ENCODE measurements at places on chromosomes 7 and 10. TPM values are rescaled to one million over a fixed set of nuclear protein-coding genes. Genes with fewer than 3 reads are reported as not detected.
A peak's percentile ranks its signal among the peaks of the same experiment; 100 is the strongest.

GRCh38 chr10:98472196-98472595 lies 25.5 kb upstream of the HPS1 start:
- no peak for DNase-seq

GRCh38 chr7:95716357-95717122 lies 55.8 kb upstream of the DYNC1I1 start:
- no peak for DNase-seq

DNA sequence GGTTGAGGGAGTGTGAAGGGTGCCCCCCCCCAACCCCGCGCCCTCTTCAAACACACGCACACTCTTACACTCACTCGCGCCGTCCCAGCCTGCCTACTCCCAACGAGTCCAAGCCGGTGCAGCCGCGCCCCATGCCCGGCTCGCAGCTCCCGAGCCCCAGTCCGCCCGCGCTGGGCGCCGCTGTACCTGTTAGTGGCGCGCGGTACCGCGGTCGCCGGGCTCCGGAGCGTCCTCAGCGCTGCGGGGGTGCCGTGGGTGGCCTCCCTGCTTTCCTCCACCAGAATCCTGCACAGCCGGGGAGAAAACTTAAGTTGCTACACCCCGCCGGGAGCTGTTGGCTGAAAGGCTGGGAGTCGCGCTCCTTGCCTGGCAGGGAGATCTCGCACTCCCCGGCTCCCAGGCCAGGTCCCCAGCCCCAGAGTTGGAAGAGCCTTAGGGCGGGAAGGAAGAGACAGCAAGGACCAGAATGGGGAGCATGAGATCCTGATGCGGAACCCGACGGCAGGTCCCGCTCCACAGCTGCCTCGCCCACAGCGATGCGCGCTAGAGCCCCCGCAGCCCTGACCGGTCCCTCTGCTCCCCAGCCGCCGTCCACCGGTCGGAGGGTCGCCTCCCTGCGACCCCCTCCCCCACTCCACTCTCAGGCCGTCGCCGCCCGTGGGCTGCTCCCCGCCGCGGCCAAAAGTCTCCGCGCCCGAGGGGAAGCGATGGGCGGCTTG lies 863 bp downstream of the ST8SIA6 start:
- DNase-seq = peak; percentile 67

- DNase-seq = no peak
Observed at GRCh38 chr7:46129831-46130230, 208.8 kb upstream of the IGFBP3 start.

Gene FAM180A
- 3.6 TPM for total RNA-seq

DNA sequence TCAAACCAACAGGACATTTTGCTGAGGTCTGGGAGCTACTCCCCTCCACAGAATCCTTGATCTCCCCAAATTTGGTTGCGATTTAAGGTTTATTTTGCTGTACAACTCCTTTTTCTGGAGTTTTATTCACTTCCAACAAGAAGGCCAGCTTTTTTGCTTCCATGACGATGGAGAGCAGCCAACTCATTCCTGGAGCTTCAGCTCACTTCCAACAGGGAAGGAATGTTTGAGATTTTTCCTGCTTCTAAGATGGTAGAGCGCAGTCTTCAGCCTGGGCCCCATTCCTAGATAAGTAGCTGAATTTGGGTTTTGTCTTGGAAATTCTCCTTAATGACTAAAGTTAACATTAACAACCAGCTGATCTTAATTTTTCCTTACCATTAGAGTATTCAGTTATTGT lies 30.9 kb upstream of the CREB3L2 start:
- DNase-seq = no peak

- DNase-seq = peak; percentile 78
Observed at GRCh38 chr7:75054744-75055143, 18.9 kb downstream of the RCC1L start.

DNA sequence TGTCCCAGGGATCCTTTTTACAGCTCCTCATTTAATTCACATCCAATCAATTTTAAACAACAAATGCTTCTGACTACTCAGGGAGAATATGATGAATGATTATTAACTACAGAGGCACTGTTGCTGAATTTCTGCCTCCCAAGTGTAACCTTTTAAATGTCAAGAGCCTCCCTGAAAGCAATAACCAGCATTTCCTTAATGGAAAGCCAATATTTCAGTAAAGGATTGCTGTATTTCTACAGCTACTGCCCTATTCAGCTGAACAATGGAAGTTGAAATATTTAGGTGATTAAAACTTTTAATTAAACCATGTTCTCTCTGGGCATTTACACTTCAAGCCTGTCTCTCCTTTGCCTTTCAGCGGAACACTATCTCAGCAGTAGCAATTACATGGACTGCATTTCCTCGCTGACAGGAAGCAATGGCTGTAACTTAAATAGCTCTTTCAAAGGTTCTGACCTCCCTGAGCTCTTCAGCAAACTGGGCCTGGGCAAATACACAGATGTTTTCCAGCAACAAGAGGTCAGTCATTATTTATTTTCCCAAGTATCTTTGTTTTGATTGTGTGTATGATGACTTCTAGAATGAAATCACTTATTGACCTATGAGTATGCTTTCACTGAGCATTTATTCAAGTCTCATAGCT lies 304.7 kb downstream of the BICC1 start:
- no peak for DNase-seq

- DNase-seq = peak; percentile 52
Observed at GRCh38 chr10:11098666-11099065, 81.0 kb downstream of the CELF2 start.

GRCh38 chr10:97532935-97533671 lies 34.4 kb downstream of the UBTD1 start:
- DNase-seq = no peak

DNA sequence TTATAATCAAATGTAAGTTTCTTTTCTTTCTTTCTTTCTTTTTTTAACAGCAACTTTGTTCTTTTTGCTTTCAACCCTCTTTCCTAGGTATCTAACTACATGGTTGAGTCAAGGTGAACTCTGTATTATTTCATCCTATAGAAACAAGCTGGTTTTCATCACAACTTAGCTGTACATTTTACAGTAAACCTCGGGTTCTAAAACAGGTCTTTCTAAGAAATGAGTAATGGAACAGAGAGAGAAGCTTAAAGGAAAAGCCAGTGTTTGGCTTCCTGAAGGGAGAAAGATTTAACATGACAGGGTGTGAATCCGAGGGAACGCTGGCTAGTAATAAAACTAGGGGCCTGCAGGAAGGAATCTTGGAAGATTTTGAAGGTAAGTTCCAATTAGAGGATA lies 143.4 kb upstream of the ITGB1 start:
- no peak for DNase-seq

- no peak for DNase-seq
Observed at GRCh38 chr10:130231251-130231741, 95.1 kb downstream of the GLRX3 start.

Gene STAM
- total RNA-seq = 17.3 TPM

DNA sequence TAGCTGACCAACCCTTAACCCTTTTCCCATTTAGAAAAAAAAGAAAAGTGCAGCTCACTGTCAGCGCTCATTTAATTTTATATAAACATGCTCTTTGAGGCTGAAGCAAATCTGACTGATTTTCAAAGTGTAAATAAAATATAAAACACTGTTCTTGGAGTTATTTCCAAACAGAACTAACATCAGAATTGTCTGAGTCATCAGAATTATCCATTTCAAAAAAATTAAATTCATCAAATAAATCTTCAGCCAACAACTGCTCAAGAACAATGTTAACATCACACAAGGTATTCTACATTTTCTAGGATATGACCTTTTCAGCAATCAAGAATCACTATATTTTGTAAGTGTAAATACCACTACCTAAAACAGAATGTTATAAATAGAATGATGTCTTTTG lies 93.6 kb downstream of the MAGI2 start:
- DNase-seq = no peak

Gene OR9A2
- not detected for total RNA-seq

GRCh38 chr10:127776816-127777215 lies 39.8 kb downstream of the FOXI2 start:
- DNase-seq = no peak

GRCh38 chr7:44386139-44386913 lies 60.9 kb upstream of the CAMK2B start:
- no peak for DNase-seq

DNA sequence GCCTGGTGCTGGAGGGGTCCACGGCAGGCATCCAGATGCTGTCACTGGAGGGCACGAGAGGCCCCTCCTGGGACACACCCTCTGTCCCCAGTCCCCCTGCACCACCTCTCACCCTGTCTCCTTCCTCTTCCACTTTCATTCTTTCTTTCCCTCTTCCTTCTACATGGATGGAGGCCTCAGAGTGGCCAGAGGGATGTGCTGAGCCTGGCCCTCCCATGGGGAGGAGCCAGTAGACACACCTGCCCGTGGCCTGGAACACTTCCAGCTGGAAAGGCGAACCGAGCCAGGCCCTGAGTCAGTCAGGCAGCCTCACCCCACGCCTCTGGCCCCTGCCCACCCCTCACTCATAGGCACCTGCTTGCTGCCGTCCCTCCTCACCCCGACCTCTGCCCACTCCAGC lies 55.9 kb upstream of the MXI1 start:
- DNase-seq = no peak

GRCh38 chr10:3470191-3470590 lies 297.6 kb upstream of the PITRM1 start:
- no peak for DNase-seq

Gene FZD1
- total RNA-seq = 14.5 TPM

DNA sequence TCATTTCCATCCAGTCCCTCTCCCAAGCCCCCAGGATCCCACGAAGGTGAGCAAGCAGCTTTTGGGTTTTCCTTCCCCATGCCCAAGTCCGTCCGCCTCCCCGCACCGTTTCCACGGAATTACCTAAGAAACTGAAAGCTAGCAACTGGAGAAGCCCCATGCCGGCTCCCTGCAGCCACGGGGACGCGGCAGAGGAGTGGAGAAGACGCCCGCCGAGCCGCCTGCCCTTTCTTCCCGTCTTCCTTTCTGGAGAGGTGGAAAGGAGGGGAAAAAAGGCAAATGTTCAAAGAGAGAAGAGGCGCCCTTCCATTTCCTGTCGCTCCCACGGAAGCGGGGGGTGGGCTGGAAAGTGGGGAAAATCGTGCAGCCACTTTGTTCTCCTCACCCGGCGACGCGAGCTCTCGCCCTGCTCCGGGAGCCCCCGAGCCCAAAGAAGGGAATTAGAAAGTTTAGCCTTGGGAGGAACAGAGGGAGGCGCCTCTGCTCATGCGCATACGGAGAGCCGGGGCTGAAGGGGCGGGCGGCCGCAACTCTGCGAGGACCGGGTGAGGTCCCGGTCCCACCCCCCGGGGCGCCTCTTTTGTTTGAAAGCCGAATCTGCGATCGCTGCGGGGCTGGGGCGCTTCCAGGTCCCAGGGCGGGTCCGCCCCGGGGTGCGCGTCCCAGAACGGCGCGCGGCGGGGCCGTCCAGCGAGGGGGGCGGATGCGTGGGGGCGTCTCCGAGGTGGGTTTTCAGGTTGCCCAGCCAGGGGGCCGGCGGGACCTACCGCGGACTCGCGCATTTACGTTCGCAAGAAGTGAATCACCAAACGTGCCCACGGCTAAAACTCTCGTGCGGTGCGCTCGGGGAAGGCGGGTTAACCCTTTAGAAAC lies at the start of gene LAMB1:
LAMB1 (minus strand) TSS at position 436 of the 873 bp plus-strand sequence; CDS start at position 160, 276 bp downstream.
- DNase-seq = peak; percentile 84

DNA sequence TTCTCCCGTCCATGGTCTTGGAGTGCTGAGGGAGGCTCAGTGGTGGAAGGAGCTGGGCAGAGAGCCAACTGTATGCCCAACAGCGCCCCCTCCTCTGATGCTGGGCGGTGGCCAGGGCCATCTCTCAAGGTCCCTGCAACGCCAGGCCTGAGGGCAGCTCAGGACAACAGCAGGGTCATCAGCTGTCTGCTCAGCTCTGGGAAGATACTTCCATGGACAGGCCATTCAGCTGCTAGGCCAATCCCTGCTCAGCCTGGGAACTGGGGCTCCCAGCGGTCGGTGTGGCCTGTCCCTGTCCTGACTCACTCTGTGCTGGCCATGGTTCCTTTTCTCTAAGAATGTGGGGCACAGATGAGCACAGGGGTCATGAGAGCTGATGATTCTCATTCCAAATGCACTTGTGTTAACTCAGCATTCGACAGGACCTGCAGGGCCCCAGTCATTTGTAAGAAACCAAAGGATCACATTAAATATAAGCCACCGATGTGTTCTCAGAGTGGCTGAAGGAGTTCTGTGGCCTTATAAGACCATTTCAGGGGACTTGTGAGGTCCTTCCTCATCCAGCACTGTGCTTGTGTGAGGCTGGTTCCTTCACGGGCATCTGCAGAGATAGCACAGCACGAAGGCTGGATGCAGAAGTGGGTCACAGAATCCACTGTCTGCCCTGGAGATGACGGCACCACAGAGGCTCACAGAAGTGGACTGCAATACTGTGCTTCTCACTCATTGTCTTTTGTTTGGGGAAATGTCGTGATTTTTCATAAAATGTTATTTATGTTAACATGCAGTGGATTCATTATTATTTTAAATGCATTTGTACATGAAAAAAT lies 73.0 kb downstream of the ADCY1 start:
- DNase-seq = no peak

GRCh38 chr10:60009710-60010383 lies 103.5 kb upstream of the CCDC6 start:
- no peak for DNase-seq

Gene CCL24
- not detected for total RNA-seq

DNA sequence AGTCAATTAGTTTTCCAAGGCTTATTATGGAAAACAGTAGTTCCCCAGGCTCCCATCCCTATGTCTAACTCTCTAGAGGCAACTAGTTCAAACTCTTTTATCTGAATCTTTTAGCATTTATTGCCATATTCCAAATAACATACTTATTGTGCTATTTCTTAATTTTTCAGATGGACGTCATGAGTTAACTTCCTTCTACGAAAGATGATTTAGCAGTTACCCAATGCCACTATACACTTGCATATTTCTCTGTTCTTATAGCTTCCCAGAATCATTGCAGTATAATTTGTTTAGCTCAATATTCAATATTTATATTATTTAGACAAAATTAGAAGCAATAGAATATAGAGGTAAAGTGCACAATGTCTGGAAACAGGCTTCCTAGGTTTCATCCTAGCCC lies 52.8 kb downstream of the REEP3 start:
- no peak for DNase-seq

Gene TOMM7
- 444 TPM for total RNA-seq

Gene WDR86
- 0.84 TPM for total RNA-seq

Gene ACTL6B
- total RNA-seq = not detected

Gene COPG2
- total RNA-seq = 18.4 TPM

- DNase-seq = no peak
Observed at GRCh38 chr7:70726951-70727378, 405.0 kb upstream of the GALNT17 start.

- DNase-seq = no peak
Observed at GRCh38 chr10:44939691-44940401, 19.8 kb upstream of the RASSF4 start.

Gene XRCC2
- 0.31 TPM for total RNA-seq

GRCh38 chr7:148290538-148290937 lies 300.0 kb upstream of the C7orf33 start:
- DNase-seq = no peak

GRCh38 chr10:132703419-132704007 lies 82.4 kb downstream of the NKX6-2 start:
- peak; percentile 9 for DNase-seq
